ENCODE measurements at places on chromosomes 11 and 22.
A peak's percentile ranks its signal among the peaks of the same experiment; 100 is the strongest.

DNA sequence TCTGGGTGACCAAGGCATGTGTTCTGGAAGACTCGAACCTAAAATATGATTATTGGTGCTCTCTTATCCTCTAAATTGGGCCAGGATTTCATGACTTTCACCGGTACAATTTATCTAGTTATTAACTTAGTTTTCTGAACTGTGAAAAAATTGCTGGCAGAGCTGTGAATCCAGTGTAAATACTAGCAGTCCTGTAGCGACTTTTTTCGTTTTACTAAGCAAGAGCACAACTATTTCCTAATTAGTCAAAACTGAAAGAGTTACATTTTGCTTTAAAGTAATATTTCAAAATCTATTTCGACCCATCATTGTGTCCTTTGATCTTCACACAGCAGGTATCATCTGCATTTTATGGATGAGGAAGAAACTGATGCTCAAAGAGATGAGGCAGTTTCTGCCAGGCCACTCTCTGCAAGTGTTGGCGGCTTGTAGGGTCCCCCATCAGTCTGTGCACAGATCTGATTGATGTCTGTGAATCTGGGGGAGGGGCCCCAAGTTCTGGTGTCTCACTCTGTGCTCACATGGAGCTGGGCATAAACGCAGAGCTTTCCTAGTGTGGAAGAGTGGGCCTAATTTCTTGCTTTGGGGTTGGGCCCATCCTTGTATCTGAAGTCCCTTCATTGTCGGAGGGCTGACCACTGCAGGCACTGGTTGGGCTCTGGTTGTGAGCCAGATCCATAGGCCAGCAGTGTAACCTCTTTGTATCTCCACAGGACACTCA is 1.4 kb upstream of the TRMT2A start:
- H3K36me3 ChIP-seq: peaks cover 48% of the 10 kb centered on the region
- peak overlapping the region; percentile 29 for H3K27ac ChIP-seq
- no peaks in the 10 kb centered on the region for H3K27me3 ChIP-seq
- peak overlapping the region; percentile 99 for H3K4me3 ChIP-seq
- peak; percentile 95 for DNase-seq

GRCh38 chr11:64593156-64594105 is 2.4 kb downstream of the SLC22A12 start:
- no peaks in the 10 kb centered on the region for H3K4me1 ChIP-seq
- no peak overlapping the region for H3K4me3 ChIP-seq
- H3K27ac ChIP-seq: no peak overlapping the region
- no peaks in the 10 kb centered on the region for H3K36me3 ChIP-seq
- no peaks in the 10 kb centered on the region for H3K27me3 ChIP-seq

GRCh38 chr11:65148657-65149056 is 14.3 kb upstream of the SYVN1 start:
- H3K27ac ChIP-seq: no peak overlapping the region
- peaks cover 11% of the 10 kb centered on the region for H3K27me3 ChIP-seq
- DNase-seq: no peak
- H3K4me3 ChIP-seq: no peak overlapping the region
- peaks cover 21% of the 10 kb centered on the region for H3K4me1 ChIP-seq
- H3K36me3 ChIP-seq: no peaks in the 10 kb centered on the region

GRCh38 chr11:87804176-87804575 is 371.1 kb downstream of the RAB38 start:
- H3K27me3 ChIP-seq: no peaks in the 10 kb centered on the region
- no peak overlapping the region for H3K4me3 ChIP-seq
- H3K36me3 ChIP-seq: no peaks in the 10 kb centered on the region
- H3K4me1 ChIP-seq: no peaks in the 10 kb centered on the region
- no peak overlapping the region for H3K27ac ChIP-seq
- DNase-seq: no peak

DNA sequence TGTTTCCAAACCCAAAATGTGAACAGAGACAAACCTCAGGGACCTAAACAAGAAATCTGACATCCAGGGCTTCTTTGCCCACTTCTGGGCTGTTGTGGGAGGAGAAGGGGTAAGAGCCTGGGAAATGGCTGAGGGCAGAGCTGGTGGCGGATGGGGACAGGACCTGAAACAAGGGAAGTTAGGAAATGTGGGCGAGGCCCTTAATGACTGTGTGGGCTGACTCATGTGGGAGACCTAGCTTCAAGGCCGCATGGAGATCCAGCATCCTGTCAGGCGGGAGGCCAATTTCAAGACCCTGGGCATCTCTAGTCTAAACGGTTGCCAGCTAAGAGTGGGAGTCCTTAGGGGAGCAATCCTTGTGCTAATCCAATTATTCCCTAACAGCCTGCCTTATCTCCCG is 2.1 kb upstream of the OAF start:
- no peak overlapping the region for H3K4me3 ChIP-seq
- H3K36me3 ChIP-seq: no peaks in the 10 kb centered on the region
- no peak for DNase-seq
- H3K4me1 ChIP-seq: peaks cover 33% of the 10 kb centered on the region

DNA sequence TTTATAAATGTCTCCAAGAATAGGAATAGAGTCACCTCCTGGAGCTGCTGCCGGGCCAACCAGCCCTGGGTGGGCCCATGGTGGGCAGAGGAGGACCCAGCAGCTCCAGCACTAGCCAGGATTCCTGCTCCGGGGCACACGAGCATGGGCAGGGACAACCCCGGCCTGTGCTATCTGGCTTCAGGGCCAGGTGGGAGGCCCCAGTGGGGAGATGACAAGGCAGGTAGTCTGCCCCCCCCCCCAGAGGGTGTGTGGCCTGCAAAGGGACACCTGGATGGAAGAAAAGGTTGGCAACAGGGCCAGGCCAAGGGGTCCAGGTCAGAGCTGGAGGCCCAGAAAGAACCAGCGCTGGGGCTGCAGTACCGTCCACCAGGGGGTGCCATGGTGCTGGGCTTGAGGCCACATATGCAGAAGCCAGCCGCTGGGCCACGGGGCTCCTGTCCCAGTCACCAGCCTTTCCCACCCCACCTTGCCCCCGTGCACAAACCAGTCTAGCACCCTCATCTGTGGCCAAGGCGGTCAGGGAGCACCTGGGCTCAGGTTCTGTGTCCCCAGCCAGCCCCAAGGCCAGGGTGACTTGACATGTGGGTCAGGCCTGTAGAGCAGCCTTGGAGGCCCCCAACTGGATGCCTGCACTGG is 3.4 kb downstream of the TSPAN32 start:
- DNase-seq: peak; percentile 98
- H3K4me1 ChIP-seq: peaks cover 13% of the 10 kb centered on the region
- H3K27ac ChIP-seq: no peak overlapping the region
- H3K4me3 ChIP-seq: no peak overlapping the region

GRCh38 chr11:116438651-116439360 is 334.0 kb downstream of the BUD13 start:
- no peak overlapping the region for H3K4me3 ChIP-seq
- H3K27me3 ChIP-seq: no peaks in the 10 kb centered on the region
- no peak for DNase-seq
- H3K36me3 ChIP-seq: no peaks in the 10 kb centered on the region
- H3K4me1 ChIP-seq: no peaks in the 10 kb centered on the region

GRCh38 chr11:112555491-112556364 is 295.1 kb upstream of the PLET1 start:
- peak; percentile 75 for DNase-seq
- peaks cover 3% of the 10 kb centered on the region for H3K27me3 ChIP-seq
- H3K4me1 ChIP-seq: no peaks in the 10 kb centered on the region
- H3K27ac ChIP-seq: no peak overlapping the region
- no peak overlapping the region for H3K4me3 ChIP-seq
- H3K36me3 ChIP-seq: no peaks in the 10 kb centered on the region

DNA sequence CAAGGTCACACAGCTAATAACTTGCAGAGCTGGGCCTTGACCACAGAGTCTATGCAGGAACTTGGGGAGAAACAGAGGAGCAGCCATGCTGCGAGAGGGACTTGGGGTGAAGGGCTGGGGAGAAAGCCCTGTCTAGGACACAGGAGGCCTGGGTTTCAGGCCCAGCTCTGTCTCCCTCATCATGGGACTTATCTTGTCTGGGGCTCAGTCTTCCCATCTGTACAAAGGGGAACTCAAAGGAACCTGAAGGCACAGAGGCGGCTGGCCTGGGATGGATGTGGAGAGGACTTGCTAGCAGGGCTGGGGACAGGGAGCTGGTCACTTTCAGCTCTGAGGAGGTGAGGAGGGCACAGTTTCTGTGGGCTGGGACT is 36.9 kb upstream of the TPBGL start:
- peaks cover 10% of the 10 kb centered on the region for H3K27me3 ChIP-seq
- no peaks in the 10 kb centered on the region for H3K36me3 ChIP-seq
- peak; percentile 19 for DNase-seq
- no peak overlapping the region for H3K4me3 ChIP-seq

DNA sequence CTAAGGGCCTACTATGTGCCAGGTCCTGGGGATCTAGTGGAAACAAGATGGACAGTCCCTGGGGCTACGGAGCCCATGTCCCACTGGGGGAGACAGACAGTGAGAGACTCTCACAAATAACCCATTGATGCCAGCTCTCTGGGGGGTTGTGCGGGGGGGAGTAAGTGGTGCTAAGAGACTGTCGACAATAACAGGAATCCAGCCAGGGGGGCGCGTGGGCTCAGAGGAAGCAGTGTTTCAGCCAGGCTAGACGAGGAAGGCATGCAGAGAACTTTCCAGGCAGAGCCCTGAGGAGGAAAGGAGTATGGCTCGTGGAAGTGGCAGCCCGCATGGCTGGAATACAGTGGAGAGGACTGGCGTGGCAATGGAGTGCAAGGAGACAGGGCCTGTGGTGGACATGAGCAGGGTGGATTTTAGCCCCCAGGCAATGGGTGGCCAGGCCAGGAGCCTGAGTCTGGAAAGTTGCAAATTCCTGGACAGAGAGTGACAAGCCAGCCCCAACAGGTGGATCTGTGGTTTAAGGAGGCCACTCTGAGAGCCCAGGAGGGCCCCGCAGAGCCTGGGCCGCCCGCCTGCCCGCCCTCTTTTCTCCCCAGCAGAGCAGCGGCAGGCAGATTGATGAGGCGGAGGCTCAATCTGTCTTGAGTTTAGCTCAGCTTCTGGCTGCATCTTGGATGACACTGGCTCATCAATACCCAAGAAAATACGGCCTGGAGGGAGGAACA is 40.0 kb upstream of the TCF20 start:
- no peak for DNase-seq
- no peaks in the 10 kb centered on the region for H3K36me3 ChIP-seq
- peaks cover 33% of the 10 kb centered on the region for H3K27me3 ChIP-seq
- no peaks in the 10 kb centered on the region for H3K4me1 ChIP-seq
- H3K27ac ChIP-seq: no peak overlapping the region

GRCh38 chr22:38963872-38964271 is 6.5 kb downstream of the APOBEC3A start:
- peak; percentile 41 for DNase-seq
- peaks cover 7% of the 10 kb centered on the region for H3K27me3 ChIP-seq
- no peaks in the 10 kb centered on the region for H3K4me1 ChIP-seq

GRCh38 chr11:2771758-2772466 is 72.1 kb upstream of the KCNQ1OT1 start:
- no peaks in the 10 kb centered on the region for H3K4me1 ChIP-seq
- peaks cover 17% of the 10 kb centered on the region for H3K27me3 ChIP-seq
- no peak overlapping the region for H3K4me3 ChIP-seq
- no peak overlapping the region for H3K27ac ChIP-seq

DNA sequence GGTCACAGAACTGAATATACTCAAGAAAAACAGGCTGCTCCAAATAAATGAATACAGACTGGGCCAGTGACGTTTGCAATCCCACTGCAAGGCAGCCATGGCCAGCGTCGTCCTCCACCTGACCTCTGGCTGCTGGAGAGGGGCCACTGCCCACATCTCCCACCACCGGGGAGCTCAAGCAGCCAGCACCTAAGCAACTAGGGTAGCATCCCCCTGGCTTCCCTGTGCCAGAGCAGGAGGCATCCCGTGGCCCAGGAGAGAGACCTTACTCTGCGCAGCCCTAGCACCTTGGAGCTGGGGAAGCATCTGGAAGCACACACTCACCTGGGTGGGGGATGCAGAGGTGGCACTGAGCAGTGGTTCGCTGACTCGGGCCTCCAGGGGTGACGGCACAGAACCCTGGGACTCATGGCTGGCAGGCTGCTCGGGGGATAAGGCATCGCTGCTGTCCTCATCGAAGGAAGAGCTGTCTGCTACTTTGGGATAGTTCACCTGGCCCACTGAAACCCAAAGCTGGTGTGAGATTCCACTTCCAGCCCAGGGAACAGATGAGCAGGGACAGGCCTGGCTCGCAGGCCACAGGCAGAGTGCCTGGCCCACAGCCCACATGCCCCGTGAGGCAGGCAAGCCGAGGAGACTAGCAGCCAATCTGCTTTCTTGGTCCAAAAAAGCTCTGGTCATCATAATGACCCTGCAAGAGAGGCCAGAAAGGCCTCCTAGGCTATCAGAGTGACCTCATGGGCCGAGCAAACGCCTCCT is 53.7 kb downstream of the SGSM3 start:
- H3K27me3 ChIP-seq: no peaks in the 10 kb centered on the region
- H3K4me1 ChIP-seq: no peaks in the 10 kb centered on the region
- H3K36me3 ChIP-seq: peaks cover 81% of the 10 kb centered on the region
- DNase-seq: peak; percentile 61
- H3K27ac ChIP-seq: no peak overlapping the region

DNA sequence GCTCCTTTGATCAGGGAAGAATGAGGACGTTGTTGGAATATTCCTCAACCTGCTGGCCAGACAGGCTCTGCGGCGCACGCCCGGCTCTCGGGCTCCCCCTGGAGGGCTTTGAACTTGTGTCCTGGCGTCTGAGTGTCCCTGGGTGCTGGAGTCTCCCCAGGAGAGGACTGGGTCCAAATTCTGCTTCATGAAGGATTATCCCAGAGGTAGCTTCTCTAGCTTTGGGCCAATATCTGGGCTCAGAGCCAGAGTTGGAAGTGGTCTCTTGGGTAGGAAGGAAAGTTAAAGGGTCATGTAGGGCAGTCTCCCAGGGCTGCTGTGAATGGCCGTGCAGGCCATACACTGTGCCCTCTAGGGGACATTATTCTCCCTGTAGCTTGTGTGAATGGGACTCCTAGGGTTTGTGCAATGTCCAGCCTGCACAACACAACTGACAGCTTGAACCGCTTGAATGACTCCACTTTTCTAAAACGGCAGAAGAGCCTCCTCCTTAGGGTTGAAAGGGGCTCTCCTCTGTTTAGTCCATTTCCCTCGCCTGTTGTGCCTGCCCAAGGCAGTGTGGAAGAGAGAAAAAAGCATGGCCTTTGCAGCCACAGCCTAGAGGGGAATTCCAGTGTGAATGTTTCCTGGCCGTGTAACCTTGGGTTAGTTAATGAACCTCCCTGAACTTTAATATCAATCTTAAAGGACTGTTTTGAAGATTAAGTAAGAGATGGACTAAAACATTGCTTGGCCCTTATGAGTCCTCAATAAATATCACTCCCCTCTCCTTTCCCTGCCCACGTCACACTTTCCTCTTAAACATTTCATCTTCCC is 111.2 kb upstream of the THY1 start:
- peaks cover 48% of the 10 kb centered on the region for H3K27me3 ChIP-seq
- no peaks in the 10 kb centered on the region for H3K36me3 ChIP-seq
- no peak overlapping the region for H3K4me3 ChIP-seq
- peak; percentile 97 for DNase-seq
- H3K27ac ChIP-seq: no peak overlapping the region

GRCh38 chr11:3165152-3165705 is at the start of gene OSBPL5:
TSS of gene OSBPL5 (minus strand) at chr11:3165310. CDS start at chr11:3129148, 36,162 bp downstream.
- H3K27me3 ChIP-seq: no peaks in the 10 kb centered on the region
- H3K27ac ChIP-seq: peak within 1 kb of the TSS; percentile 61
- H3K36me3 ChIP-seq: no peaks in the 10 kb centered on the region

Data from osteoblast (primary cell).